NCI-H1436 treated with DMSO at 0.1 percent for 48 hours (cell line): ENCODE measurements at places on chromosomes 6 and 20.
A peak's percentile ranks its signal among the peaks of the same experiment; 100 is the strongest.

DNA sequence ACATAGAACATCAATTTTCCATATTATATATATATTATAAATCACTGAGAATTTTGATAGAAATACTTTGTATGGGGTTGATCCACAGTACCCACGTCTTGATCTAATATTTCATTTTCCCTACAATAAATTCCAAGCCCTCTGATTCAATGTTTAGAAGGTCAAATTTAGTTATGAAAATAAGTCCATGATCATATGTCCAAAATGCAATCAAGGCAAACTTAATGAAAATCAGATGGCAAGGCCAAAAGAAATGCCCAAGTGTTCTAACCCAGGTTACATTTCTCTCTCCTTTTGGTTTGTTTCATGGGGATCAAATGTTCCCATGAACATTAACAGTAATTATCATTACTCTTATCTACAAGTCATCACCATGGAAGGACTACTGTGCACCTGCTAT is 203.8 kb downstream of the KIF16B start:
- no peak for DNase-seq

- no peak for DNase-seq
These were observed 8.6 kb downstream of the NKX2-2 start for GRCh38 chr20:21505161-21505809.

DNA sequence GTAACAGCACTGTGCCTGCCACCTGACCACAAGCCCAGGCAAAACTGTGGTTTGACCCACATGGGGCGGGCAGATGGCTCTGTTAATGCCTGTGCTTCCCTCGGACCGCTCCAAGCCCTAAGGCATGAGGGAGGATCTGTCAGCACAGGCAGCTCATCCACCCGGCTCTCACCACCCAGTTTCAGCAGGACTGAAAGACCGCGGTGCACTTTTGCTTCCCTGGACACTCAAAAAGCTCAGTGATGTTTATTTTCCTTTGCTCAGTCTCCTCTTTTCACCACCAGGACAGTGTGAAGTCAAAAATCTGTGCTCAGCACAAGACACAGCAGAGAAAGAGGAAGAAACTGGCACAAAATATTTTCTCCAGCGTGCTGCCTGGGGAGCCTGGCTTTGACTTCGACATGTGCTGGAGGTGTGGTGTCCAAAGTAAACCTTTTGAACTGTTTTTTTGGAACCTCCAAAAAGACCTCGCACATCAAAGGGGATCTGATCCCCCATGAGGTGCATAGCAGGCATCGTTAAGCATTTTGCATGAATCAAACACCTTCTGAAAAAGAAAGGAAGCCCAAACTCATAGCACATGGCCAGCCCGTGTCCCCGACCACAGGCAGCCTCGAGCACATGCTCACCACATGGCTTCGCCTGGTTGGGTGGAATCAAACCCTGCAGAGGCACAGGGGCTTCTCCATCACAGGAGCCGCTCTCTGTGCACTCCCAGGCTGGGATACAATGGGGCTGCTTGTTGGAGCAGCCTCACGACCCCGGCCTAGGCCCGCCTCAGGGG is 441.7 kb upstream of the JARID2 start:
- DNase-seq: no peak

DNA sequence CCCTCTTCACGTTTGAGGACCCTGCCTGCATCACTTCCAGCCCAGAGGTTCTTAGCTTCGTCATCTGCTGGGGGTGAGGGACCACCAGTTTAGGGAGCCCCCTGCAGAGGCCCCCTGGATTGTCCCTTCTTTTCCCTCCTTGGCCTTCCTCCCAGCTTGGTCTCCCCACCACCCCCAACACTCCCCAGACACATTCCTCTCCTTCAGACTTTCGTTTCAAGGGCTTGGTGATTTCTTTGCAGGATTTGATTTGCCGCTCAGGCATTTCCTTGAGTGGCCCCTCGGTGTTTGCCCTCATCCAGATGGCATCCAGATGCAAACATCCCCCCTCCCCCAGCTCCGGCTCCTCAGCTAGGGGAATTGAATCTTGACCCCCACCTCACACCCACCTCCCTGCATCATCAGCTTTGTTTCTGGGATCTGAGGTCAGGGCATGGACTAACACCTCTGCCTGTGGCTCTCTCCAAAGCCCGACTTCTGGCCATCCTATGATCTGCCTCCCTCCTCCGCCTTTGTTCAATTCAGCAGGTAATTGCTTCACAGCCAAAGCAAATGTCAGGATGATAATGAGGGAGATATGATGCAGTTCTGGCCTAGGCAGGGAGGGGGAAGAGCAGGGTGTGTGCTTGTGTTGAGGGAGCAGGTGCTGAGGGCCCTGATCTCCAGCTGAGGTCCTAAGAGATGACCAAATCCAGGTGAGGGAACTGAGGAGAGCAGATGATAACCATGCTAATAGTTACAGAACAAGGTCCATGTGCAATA is 141.5 kb downstream of the VEGFA start:
- DNase-seq: peak; percentile 38

DNA sequence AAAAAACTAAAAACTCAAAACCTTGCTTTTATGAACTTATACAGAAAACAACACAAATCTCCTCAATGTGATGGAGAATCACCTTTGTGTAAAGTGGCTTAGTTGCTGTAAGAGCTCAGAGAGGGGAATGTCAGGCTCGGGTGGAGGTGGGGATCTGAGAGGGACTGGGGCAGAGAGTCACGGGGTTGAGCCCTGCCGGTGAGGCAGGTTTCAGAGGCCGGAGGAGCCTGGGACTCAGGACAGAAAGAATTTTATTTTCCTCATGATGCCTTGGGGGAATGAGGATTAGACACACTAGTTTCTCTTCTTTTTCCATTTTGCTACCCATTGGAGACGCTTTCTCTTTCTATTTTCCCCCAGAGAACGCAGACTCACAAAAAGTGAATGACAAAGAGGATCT is 252.3 kb upstream of the FOXQ1 start:
- DNase-seq: no peak
